ENCODE measurements at places on chromosomes 2 and 18.

DNA sequence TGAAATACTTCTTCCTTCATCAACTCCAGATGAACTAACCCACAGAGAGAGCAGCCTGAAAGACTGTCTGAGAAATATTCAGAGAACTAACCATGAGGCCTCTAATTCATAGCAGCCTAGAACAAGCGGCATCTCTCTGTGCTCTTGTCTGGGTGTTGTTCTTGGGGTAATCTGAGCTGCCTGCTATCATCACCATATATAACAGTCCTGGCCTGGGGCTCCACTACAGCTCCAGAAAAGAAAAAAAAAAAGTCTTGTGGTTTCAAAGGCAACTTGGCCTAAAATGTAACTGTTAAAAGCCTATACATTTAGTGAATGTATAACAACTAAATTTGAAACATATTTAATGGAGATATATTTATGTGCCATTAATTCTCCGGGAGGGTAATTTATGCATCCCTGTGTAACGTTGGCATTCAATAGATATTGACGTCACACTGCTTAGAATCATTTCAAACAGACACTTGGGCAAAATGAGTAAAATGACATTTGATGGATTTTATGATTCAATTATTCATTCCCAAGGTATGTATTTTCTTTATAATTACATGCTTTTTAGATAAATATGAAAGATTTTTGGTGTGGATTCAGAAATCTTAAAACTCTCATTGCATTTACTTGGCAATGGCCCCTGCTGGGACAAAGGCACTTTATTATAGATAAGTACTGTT lies 294.3 kb downstream of the HRH4 start:
- no peak for DNase-seq

GRCh38 chr2:3608373-3609278 lies 13.7 kb downstream of the COLEC11 start:
- DNase-seq = no peak

GRCh38 chr2:65291216-65292105 lies 63.8 kb downstream of the ACTR2 start:
- DNase-seq = no peak

DNA sequence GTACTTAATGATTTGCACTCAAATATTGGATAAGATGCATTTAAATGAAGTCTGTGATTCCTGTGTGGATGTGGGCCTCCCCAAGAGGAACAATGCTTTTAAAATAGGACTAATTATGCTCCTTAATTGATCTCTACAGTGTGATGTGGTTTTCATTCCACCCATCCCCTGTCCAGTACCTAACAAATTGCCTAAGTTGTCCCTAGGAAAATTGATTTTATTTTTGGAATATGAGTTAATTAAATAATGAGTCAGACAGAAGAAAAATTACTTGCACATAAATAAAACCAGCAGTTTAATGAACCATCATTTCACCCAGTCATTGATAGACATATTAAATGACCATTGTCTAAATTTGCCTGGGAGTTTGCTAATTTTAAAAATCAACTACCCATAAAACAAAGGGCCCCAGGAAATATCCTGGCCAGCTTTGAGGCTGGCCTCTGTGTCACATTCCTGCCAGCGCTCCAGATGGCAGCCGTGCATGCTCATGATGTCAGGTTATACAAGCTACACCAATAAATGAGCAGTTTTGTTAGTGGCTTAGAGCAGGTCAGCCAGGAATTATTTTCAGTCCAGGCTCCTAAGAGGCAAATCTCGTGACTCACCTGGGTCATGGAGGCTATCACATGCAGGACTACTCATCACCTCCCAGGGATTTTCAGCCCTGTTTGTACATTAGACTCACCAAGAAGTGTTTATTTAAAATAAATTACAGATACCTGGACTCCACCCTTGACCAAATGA lies 31.9 kb downstream of the ABHD3 start:
- DNase-seq = peak; percentile 21

GRCh38 chr2:51959696-51960095 lies 927.8 kb upstream of the NRXN1 start:
- no peak for DNase-seq

GRCh38 chr2:98517636-98518035 lies 73.0 kb downstream of the INPP4A start:
- no peak for DNase-seq

- no peak for DNase-seq
Measured at GRCh38 chr2:142591420-142591819, 286.0 kb upstream of the KYNU start.

DNA sequence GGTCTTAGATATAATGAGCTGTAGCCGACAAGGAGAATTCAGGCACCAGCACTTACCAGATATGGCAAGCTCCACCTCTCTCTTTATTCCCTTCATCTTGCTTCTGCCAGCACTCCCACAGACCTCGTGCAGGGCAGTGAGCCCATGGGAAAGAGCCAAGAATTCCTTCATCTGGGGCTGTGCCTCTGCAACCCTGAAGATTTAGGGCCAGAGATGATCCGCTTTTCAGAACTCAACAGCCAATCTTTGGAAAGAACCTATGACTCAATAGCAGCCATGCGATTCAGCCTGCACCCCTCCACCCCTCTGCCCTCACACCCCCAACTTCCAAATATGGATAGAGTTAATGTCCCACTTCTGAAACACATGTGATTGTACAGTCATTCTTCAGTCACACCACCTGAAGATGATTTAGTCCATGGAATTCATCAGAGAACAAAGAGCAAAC lies 533.7 kb upstream of the TNP1 start:
- peak; percentile 63 for DNase-seq

- DNase-seq = no peak
Measured at GRCh38 chr2:119531292-119531691, 7.0 kb upstream of the SCTR start.

- DNase-seq = no peak
Measured at GRCh38 chr2:1512321-1513289, 99.3 kb downstream of the TPO start.

- peak; percentile 56 for DNase-seq
Measured at GRCh38 chr2:234374736-234375135, 122.1 kb downstream of the ARL4C start.

Data from NCI-H446 treated with DMSO at 0.1 percent for 48 hours (cell line).